Substantia nigra (tissue), 51 donors: ENCODE measurements at places on chromosomes 5 and 9.

DNA sequence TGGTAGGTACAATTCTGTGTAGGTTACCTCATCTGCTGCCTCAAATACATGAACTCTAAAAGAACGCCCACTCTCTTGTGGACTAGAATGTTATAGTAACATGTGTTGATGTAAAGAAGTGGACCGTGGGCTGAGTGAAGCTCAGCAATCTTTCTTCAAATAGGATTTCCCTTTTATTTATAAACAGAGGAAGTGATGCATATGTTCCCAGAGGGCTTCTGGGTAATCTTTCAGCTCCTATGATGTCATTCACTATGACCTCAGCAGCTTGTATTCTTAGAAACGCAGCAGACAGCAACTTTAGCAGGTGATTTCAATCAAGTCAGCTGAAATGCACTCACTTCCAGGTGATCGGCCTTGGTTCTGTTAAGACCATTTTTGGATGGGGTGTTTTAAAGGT, 14.4 kb downstream of the F2RL2 start:
- DNase-seq, result no peak

DNA sequence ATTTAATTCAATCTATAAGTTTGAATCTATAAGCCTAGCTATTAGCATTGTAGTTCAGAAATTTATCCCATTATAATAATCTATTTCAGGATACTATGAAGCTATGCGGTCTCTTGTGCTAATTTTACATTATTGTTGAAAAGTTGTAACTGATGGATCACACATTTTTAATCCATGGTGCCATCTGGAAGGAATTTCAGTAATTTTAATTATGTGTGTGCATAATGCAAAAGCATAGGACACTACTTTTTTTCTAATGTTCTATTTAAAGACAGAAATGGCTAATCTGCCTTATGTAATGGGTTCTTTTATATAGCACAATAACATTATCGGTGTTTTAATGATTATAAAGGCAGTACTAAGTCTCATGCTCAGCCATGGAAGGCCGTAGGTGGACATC, 90.6 kb downstream of the HOMER1 start:
- no peak for DNase-seq

GRCh38 chr5:180471866-180472265, 22.3 kb upstream of the CNOT6 start:
- DNase-seq, result no peak

DNA sequence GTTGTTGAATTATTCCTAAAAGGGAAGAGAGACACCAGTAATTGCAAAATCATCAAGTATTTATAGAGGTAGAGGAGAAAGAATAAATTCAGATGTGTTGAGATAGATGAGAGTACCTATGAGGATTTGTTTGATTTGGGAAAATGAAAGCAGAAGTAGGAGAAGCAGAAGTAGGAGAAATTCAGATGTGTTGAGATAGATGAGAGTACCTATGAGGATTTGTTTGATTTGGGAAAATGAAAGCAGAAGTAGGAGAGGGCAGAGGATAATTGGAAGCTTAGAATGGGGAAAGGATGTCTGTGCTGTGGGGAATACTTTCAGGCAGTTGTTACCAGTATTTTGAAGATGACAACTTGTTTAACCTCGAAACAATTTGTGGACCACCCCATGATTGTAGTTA, 35.1 kb upstream of the ZCCHC7 start:
- DNase-seq, result no peak

DNA sequence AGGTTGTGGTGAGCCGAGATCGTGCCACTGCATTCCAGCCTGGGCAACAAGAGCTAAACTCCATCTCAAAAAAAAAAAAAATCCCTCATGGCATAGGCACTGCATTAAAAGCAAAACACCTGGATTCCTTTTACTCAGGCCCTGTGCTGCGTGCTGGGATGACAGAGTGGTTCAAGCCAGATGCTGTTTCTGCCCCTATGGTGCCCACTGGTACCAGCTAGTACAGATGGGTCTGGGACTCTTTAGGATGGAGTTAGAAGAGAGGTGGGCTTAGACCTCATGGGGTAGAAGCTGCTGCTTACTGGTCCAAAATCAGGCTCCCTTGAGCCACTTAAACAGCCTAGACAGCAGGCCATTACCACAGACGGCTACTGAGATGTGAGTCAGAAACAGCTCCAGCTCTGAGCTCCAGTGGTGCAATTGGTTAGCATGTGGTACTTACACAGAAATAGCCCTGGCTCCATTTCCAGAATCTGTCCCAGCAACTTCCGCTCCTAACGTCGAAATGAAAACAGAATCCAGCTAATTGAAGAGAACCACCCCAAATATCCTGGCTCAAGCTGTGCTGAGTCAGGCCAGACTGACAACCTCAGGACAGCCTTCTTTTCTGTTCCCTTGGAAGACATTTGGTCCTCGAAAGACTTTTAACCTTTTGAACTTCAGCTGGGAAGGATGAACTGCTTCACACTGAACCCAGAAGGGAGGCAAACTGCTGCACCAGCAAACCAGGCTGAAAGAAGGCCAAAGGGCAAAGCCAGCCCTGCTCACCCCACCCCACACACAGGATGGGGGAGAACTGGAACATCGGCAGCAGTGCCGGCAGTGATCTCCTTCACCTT, 15.5 kb downstream of the C5orf15 start:
- DNase-seq, result no peak

GRCh38 chr9:98657897-98658296, 50.8 kb downstream of the GABBR2 start:
- DNase-seq, result no peak

DNA sequence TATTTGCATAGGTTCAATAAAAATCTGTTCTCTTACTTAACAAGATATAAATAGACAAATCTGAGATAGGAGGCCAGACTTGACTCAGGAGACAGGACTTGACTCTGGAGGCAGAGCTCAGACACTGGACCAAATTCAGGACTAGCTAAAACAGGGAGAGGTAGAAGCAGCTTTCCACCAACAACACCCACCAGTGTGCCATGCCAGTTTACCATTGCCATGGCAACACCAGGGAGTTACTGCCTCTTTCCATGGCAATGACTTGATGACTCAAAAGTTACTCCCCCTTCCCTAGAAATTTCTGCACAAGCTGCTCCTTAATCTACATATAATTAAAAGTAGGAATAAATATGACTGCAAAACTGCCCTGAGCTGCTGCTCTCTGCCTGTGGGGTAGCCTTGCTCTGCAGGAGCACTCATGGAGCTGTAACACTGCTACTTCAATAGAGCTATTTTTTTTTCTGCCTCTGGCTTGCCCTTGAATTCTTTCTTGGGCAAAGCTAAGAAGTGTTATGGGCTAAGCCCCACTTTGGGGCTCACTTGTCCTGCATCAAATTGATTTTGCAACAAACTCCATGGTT, 473.0 kb downstream of the PLK2 start:
- DNase-seq, result no peak

GRCh38 chr9:2208991-2209390, 193.8 kb downstream of the SMARCA2 start:
- DNase-seq, result no peak

GRCh38 chr5:120293796-120294195, 170.3 kb upstream of the PRR16 start:
- DNase-seq, result no peak

DNA sequence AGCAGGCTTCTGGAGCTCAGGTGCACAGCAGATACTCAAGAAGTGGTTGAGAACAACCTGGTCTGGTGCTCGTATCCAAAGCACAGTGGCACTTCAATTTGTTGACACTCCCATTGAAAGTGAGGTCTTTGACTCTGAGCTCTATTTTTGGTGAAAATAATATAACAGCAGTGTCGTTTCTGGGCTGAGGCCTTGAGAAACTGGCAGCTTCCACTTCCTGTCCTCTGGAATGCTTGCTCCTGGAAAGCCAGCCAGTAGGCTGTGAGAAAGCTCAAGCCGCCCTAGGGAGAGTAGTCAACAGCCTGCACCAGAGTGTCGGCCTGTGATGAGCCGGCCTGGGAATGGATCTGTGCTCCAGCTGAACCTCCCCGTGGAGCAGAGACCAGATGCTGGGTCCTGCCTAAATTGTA, 6.8 kb upstream of the SUSD3 start:
- DNase-seq, result no peak

DNA sequence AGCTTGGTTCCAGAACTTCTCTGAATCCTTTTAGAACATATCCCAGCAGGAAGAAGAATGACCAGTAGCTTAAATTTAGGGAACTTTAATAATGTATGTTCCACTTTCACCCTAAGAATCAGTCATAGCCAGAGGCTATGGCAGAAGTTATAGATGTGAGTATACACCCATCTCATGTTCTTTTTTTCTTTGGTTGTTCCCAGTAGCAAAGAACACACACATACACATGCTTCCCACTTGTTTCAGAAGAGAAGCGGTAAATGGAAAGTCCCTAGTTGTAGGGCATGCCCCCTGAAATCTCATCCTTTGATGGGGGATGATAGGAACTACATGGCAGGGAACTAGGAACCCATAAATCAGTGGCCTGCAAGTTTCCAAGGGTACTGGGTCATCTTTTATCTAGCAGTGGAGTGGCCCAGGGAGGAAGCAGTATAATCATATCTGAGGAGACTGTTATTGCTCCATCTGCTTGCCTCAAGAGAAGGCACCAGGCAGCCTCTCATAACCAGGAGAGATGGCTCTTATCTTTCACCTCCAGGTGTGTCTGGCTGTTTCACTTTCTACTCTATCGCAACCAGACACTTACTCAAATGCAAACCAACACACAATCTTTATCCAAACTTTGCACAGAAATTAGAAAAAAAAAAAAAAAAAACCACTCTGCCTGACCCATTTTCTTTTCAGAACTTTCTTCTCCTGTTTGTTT, 109.5 kb downstream of the SNCAIP start:
- no peak for DNase-seq

GRCh38 chr9:98990181-98990870, 46.6 kb downstream of the COL15A1 start:
- DNase-seq, result no peak

GRCh38 chr5:38867032-38867398, 21.2 kb downstream of the OSMR start:
- no peak for DNase-seq

DNA sequence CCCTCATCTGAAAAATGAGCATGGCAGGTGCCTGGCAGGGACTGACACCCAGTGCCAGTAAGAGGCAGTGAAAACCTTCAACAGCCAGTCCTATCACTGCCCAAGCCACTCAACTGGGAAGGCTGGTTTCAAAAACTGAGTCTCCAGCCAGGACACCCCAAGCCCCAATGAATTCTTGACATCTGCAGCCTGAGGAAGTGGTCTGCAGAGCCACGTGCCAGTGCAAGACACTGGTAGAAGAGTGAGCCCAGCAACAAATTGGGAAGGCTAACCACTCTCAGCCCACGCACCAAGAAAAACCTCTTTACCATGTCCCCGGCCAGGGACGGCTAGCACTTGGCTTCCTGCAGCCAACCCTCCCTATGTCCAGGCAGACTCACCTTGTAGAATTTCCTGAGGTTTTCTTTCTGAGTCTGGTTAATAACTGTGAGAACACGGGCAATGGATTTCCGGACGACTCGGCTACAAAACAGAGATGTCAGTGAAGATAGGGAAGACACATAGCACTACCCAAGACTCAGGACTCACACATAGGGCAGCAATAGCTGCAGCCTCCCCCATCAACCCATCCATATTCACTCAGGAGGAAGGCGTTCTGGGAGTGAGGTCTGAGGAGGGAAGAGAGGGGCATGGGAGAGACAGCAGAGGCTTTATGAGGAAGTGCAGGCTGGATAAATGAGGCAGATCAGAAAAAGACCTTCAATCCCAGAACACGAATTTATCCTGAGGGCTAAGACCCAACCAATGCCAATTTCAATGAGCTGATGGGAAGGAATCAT, 1.8 kb downstream of the RPL35 start:
- DNase-seq, result no peak

GRCh38 chr5:11143456-11144267, 382.6 kb upstream of the DAP start:
- no peak for DNase-seq

- DNase-seq, result no peak
Observed at GRCh38 chr5:124599028-124599973, 147.1 kb downstream of the ZNF608 start.

- no peak for DNase-seq
Observed at GRCh38 chr5:98492258-98492657, 281.2 kb upstream of the RGMB start.

DNA sequence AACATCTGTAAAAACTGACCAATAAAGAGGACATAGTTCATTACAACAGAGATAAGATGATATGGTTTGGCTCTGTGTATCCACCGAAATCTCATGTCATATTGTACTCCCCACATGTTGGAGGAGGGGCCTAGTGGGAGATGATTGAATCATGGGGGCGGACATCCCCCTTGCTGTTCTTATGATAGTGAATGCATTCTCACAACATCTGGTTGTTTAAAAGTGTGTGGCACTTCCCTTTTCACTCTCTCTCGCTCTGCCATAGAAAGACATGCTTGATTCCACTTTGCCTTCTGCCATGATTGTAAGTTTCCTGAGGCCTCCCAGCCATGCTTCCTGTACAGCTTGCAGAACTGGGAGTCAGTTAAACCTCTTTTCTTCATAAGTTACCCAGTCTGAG, 292.8 kb downstream of the SLF1 start:
- DNase-seq, result no peak

- DNase-seq, result no peak
Observed at GRCh38 chr5:77087484-77088261, 588 bp upstream of the ZBED3 start.

GRCh38 chr5:52710310-52710971, 77.3 kb upstream of the ITGA1 start:
- DNase-seq, result no peak

DNA sequence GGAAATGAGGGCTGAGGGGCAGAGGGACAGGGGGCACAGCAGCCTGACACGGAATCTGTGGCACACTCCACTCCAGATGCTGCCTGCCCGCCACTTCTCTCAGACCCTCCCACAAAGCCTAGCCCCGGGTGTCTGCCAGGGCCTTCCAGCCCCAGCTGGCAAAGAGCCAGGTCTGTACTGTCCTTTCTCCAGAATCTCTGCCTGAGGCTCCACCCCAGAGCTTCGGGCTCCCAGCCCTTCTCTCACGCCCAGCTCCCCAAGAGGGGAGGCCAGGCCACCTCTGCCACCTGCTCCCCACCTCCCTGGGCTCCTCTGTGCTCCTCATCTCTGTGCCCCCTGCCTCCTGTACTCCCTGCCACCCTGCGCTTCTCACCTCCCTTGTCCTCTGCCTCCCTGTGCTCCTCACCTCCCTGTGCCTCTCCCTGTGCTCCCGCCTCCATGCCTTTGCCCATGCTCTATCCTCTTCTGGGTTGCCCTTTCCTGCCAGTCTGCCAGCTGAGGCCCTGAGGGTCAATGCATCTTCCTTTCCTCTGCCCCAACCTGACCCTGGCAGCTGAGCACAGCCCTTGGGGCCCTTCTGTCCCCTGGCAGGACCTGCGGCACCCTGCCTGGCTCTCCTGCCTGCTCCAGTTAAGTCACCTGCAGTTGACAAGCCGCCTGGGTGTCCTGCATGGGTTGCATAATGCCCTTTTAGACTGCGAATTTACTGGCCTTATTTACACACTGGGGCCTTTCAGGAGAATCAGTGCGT, 36.4 kb downstream of the RASGEF1C start:
- DNase-seq, result no peak
